ENCODE measurements at places on chromosomes 1 and 21.

DNA sequence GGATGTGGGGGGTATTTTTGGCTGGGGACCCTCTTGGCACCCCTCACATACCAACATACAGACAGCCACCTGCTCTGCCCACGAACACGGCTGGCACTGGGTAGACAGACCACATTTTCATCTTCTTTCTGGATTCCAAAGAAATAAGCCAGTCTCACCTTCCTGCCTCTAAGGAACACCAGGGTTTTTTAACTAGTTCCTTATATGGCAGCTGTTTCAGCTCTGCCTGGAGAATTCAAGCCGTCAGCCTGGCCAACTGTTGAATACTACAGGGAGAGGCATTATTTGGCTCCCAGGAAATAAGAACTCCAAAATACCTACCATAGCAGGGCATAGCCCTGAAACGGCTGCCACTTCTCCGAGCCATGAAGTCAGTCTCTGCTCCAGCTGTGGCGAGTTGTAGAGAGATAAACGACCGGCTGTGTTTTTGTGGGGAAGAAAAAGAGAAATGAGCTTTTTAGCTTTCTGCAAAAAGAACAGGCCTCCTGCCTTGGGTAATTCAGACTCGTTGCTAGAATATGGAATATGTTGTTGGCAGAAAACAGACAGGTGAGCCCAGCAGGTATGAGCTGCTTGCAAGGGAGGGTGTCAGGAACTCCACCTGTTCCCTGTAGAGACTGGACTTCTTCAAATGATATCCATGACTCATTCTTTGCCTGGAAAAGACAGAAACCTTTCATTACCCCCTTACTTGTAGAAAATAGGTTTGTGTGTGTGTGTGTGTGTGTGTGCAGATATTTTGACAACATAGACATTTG is 51.8 kb downstream of the MT1HL1 start:
- DNase-seq = no peak

DNA sequence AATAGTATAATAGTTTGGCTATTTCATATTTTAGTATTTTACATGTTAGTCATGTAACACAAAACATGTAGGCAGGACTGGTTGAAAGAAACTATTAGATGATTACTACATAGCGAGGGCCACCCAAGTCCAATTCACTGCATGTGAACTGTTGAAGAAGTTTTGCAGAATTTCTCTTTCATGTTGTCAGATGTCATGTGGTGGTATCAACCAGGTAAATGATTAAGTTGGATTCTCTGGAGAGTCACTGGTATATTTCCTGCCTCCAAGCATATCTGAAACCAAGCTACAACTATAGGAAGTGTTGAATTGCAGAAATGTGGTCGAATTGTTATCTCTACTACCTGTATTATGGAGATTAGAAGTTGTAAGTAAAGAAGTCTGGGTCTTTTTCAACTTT is 137.8 kb upstream of the DPYD start:
- DNase-seq = no peak

DNA sequence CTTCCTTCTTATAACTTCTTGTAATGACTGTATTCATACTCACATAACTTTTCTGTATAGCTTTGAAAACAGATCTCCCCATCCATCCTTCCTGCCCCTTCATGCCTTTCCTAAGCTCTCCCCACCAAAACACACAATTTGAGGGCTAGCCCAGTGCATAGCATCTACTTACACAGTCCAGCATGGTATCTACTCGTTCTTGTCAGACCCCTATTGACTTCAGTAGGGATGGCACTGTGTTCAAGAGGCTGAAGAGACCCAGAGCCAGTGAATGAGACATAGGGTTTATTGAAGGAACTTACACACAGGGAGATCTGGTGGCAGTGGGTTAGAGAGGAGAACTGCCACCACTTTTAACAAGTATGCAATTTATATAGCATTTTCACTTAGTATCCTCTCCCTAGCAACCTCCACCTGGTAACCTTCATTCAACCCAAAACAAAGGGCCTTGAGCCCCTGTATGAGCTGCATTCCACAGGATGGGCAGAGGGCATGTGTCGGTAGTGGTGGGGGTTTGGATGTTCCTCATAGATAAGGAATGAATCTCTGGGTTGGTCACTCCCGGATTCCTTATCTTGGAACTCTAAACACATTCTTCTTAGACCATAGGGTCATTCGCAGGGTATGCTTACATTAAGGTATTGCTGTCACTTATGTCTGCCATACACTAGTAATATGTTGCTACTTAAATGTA is 64.9 kb upstream of the GNG12 start:
- DNase-seq = no peak

DNA sequence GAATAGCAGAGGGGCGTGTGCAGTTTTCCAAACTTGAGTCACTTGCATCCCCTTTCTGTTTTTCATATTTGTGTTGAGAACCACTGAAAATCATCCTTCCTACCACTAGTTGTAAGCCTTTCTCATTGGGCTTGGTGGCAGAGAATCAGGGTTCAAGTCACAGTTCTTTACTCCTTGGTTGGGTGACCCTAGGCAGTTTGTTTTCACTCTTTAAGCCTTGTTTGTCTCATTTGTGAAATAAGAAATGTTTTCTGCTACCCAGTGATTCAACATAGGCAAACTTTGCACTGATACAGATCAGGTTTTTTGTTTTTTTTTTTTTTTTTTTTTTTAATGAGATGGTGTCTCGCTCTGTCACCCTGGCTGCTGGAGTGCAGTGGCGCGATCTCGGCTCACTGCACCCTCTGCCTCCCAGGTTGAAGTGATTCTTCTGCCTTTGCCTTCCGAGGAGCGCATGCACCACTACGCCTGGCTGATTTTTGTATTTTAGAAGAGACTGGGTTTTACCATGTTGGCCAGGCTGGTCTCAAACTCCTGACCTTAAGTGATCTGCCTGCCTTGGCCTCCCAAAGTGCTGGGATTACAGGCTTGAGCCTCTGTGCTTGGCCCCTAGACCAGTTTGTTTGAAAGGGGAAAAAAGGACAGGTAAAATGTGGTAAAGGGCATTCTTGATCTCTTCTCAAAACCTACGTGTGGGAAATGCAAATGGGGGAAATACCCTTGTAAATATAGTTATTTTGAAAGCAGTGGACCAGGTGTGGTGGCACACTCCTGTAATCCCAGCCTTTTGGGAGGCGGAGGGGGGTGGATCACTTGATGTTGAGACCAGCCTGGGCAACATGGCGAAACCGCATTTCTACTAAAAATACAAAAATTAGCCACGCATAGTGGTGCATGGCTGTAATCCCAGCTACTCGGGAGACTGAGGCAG is 3.2 kb downstream of the CLIC4 start:
- no peak for DNase-seq

- no peak for DNase-seq
Observed at GRCh38 chr1:209965996-209966395, 28.0 kb downstream of the SYT14 start.

DNA sequence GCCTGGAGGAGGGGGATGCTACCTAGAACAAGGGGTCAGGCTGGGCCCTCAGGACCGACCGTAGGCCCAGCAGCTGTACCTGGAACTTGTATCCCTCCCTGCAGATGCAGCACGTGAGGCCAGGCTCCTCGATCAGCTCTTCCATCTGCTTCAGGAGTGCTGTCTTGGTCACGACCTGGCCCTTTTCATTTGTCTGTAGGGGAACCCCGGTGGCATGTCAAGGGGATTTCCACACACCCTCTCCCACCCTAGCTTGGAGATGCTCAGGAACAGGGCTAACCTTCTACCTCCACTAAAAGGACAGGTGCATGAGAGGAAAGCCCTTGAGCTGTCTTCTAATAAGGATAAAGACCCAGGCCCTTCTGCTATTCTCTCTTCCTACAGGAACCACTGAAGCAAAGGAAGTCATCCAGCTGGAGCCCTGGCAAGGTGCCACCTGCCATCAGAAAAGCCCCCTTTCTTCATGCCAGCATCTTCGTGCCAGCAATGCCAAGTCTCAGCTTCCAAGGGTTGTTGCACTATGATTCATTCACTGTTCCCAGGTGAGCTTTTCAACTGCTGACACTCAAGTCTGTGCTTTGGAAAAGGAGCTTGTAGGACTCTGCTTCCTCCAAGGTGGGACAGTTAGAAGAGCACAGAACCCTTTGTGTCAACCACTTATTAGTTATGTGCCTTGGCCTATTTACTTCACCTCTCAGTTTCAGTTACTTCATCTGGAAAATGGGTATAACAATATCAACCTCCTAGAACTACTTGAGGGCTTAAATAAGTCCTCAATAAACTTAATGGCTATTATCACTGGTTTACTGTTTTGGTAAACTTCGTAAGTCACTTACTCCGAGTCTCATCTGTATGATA is 122.1 kb downstream of the UBR4 start:
- no peak for DNase-seq

DNA sequence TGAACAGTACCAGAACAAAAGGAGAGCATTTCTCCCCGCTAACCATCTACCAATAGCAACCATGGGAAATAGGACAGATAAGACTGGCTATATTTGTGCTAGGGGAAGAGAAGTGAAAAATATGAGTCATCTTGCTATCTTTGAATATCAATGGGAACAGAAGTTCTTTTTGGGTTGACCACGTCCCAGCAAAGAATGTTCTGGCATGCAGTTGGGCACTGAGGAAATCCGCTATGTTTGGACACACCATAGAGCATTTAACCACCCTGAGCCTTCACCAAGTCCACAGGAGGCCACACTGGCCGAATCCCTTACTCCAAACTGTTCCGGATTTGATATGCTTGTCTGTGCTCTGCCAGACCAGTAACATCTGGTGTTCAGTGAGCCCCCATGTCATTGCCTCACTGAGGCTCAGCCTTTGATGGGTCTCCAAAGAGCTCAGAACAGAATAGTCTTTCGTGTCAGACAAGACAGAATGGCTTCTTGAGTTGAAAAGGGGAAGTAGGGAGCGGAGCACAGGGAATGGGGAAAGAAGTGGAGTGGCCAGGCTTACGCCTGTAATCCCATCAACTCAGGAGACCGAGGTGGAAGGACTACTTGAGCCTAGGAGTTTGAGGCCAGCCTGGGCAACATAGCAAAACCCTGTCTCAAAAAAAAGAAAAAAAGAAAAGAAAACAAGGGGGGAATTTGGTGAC is 81.4 kb downstream of the SMYD2 start:
- no peak for DNase-seq

DNA sequence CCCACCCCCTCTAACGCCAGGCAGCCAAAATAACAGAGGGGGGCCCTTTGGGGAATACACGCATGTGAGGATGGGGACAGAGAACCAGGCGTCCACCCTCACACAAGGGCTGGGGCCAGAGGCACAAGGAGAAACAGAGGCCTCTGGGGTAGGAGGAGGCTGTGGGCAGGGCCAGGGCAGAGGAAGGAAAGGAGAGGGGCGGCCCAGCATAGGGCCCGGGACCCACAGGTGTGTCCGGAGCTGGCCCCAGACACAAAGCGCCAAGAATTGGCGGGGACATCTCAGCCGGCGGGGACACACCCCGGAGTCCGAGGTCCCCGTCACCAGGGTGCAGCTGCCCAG is 6.7 kb downstream of the PLEKHG5 start:
- DNase-seq = no peak

- no peak for DNase-seq
Observed at GRCh38 chr1:160219062-160219929, 14.1 kb downstream of the PEA15 start.

DNA sequence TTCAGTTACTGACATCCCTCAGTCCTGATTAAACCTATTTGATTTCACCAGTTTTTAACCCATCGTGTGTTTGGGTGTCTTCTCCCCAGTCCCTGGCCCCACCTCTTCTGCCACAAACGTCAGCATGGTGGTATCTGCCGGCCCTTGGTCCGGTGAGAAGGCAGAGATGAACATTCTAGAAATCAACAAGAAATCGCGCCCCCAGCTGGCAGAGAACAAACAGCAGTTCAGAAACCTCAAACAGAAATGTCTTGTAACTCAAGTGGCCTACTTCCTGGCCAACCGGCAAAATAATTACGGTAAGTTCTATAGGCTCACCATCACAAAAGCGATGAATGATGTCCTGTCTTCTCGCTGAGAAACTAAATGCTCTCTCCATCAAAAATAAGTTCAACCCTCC is 28.7 kb downstream of the NBPF3 start:
- no peak for DNase-seq

DNA sequence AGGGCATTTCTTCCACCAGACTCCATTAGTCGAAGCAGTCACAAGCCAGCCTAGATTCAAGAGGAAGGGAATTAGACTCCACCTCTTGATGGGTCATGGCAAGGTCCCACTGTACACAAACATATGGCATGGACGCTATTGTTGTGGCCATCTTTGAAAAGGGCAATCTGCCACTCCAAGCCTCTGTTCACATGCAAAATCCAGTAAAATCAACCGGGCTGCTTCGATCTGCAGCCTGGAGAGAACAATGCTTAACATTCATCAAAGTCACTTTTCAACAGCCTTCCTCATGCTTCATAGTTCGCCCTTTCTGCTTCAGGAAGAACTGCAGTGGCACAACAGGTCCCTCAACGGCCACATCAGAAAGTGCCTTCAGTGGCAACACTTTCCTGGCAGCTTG is 28.0 kb upstream of the GJB5 start:
- no peak for DNase-seq

GRCh38 chr1:36603461-36603860 is 120.7 kb upstream of the CSF3R start:
- DNase-seq = no peak

DNA sequence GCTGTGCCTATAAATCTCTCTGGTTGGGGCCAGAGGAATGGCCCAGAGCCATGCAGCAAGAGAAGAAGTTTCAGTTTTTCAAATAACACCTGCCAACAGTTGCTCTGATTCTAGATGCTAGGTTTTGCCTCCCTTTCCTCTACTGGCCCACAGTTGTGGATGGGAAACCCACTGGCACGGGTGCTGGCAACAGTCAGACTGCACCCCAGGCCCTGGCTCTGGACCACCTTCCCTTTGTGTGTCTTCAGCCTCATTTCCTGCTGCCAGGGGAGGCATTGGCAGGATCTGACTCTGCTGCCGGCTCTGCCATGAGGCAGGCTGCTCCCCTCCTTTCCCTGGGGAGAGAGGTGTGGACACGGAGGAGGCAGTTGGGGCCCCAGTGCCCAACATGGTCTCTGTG is 142.0 kb downstream of the IGSF21 start:
- DNase-seq = no peak

DNA sequence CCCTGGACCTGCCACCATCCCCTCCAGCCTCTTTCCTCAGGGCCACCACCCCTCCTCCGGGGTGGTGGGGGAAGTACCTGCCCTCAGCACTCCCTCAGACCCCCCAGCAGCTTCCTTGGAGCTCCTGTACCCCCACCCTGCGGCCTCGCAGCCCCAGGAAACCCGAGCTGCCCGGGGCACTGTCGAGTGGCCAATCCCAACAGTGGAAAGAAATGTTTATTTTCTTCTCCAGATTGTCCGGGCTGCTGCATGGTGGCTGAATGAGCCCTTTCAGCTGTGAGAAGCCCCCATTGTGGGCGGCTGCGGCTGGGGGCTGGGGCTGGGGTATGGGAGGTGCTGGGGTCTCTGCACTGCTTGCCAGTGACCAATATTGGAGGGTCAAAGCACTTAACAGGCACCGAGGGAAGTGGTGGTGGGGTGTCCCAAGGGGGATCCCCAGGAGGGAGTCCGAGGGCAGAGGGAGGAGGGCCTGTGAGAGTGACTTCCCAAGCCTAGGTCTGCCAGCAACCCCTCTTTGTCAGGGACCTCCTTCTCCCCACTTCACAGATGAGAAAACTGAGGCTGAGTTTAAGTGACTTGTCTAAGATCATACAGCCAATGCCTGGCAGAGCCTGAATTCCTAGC is 25.2 kb downstream of the RUNX3 start:
- DNase-seq = no peak

- DNase-seq = no peak
Observed at GRCh38 chr1:228364068-228364705, 42.4 kb downstream of the TRIM11 start.

GRCh38 chr1:43293176-43293575 is 7.6 kb upstream of the TIE1 start:
- no peak for DNase-seq

GRCh38 chr1:154157520-154158306 is 2.8 kb upstream of the NUP210L start:
- peak; percentile 42 for DNase-seq

Data from activated CD4-positive, CD25-positive, alpha-beta regulatory T cell (primary cell).